Activated CD8-positive, alpha-beta memory T cell treated with anti-CD3 and anti-CD28 coated beads, Interleukin-2, amount 50 U/mL, for 48 hours (primary cell): ENCODE measurements at places on chromosomes 5 and 9.
A peak's percentile ranks its signal among the peaks of the same experiment; 100 is the strongest.

GRCh38 chr5:7762267-7762666 lies 88.7 kb downstream of the CFAP90 start:
- no peak for DNase-seq

DNA sequence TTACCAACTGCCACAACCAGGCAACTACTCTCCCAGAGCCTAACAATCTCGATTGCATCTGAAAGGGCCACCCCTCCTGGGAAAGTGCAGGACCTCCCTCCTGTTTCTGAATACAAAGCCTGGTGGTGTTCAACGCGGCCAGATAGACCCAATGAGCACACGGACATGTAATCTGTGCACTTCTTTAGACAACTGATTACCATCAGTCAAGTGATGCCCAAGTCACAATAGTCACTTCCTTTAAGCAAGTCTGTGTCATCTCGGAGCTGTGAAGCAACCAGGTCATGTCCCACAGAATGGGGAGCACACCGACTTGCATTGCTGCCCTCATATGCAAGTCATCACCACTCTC lies 739 bp downstream of the C9orf72 start:
- DNase-seq, result no peak

GRCh38 chr5:103867857-103868598 lies 305.4 kb upstream of the NUDT12 start:
- DNase-seq, result no peak

DNA sequence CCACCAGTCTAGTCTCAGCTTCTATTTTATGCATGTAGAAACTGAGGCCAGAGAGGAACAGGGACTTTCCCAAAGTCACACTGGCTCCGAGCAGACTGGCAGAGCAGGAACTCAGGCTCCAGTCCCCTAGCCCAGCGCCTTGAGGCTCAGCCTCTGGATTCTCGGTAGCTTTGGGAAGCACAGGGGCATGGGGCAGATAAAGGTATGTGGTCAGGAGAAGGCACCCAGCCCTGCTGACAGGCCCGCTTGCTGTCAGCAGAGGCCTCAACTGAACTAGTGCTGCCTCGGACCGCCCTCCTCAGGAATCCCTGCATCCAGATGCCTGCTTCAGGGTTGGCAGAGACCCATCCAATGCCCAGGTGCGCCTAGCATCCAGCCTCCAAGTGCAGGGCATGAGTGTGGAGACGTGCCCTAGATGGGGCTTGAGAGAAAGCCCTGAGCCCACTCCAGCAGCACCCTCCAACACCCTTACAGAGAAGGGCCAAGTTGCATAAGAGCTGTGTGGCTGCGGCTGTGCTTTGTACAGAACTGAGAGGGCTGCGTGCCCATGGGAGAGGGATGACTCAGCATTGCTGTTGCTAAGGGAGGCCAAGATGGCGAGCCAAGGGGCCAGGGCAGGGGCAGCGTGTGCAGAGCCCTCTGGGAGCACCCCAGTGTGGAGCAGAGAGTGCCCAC lies 168.6 kb downstream of the MACROH2A1 start:
- no peak for DNase-seq

DNA sequence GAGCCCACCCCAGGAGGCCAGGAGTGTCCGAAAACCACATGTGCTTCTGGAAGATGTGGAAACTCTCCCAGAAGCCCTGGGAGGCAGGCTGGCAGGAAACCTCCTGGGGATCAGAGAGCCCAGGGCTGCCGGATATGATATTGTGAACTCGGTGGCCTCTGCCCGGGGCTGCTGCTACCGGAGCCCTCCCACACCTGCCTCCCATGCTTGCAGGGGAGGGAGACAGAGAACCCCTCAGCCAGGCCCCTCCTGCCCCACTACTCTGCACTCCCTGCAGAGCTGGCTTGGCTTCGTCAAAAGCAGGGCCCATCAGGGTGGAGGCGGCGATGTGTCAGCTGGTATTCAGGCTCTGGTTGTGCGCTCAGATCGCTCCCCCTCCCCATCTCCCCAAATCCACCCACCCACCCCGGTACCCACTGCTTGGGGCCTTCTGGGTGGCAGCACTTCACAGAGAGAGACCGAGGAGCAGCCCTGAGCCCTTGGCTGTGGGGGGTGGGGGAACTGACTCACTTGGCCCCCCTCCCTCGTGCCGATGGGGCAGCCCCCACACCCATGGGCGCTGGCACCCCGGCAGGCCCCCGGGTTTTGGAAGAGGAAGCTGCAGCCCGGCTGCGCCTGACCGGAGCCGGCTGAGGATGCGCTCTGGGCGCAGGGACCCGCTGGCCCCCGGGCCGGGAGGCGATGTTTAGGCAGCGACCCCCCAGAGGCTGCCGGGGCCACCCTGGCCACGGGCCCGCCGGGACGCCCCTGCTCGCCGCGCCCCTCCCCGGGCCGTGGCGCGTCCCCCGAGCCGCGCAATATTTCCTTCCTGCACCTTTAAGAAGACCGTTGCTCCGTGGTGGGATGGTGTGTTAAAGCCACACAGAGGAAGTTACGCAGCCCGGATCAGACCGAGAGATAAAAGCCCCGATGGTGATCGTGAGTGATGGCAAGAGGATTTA lies 786 bp upstream of the NTNG2 start:
- DNase-seq, result peak; percentile 76
